ENCODE measurements at places on chromosomes 11 and 22.

GRCh38 chr22:47940211-47940610 is 1177.8 kb downstream of the TBC1D22A start:
- DNase-seq = no peak

DNA sequence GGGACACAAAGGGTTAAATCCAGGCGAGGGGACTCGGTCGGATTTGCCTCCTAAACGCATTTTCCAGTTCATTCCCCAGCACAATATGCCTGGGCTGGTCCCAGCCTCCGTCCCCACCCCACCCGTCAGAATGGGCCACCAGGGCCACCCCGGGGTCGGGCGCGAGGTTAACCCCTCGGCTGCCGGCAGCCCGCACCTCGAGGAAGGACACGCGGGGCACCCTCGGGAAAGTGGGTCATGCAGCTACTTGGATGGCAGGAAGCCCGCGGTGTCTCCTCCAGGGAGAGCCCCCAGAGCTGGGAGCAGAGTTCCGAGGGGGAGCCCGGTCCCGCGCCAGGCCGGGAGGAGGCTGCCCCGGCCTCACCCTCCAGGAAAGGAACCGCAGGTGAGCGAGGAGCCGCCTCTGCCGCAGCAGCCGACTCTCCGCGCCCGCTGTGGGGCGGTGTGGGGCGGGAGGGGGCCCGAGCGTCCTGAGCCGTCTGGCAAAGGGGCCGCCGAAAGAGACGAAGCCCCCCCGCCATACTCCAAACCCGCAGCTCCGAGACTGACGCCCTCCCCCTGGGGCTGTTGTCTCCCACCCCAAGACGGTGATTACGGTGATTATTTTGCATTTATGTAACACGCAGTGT is 1.4 kb downstream of the NECTIN1 start:
- DNase-seq = peak; percentile 61

GRCh38 chr11:17765356-17766072 is 30.9 kb downstream of the KCNC1 start:
- no peak for DNase-seq

DNA sequence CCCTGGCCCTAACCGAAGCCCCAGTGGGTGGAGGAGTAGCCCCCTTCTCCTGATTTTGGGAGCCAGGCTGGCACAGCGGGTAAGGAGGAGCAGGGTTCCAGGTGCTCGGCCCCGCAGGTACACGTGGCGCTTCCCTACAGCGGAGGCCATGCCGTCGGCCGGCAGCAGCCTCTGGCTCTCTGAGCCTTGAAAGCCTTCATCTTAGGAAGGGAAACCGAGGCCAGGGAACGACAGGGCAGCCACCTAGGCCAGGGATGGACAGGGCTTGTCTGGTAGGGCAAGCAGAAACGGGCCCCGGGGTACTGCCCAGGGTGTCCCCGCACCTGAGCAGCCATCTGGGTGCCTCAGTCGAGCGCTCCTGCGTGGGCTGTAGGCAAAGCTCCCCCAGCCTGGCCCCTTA is 28.7 kb downstream of the MOB2 start:
- DNase-seq = no peak

- peak; percentile 47 for DNase-seq
Observed at GRCh38 chr11:72618803-72619202, 55.4 kb downstream of the PDE2A start.

- peak; percentile 66 for DNase-seq
Observed at GRCh38 chr11:71186806-71187205, 65.6 kb downstream of the SHANK2 start.

DNA sequence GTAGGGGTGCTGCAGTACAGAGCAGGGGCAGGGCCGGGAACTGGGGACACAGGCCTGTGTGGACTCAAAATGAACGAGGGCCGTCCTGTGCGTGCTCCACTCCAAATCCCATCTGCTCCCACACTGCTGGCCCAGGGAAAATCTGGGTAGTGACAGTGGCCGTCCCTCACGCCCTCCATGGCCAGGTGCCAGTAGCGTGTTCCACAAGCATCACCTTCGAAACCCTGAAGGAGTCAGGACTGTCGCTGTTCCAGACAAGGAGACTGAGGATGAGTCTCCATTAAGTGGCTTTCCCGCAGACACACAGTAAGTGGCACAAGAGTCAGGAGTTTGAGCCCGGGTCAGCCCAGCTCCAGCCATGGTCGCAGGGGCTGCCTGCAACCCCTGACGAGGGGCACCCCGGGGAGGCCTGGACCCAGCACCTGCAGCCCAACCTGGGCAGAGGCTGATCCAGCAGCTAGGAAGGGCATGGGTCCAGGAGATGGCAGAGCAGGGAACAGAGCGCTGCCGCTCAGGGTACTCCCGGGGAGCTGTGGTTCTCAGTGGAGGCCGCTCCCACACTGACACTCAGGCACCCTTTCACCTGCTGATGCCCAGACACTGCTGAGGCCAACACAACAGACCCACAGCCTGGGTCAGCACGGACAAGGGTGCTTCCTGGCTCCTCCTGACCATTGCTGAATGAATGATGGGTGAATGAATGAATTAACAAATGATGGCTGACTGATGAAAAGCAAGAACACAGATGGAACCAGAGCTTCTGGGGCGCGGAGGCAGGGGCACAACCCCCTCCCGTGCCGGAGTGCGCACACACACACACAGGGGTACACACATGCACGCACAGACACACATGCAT is 35.3 kb downstream of the IGF2 start:
- DNase-seq = no peak

DNA sequence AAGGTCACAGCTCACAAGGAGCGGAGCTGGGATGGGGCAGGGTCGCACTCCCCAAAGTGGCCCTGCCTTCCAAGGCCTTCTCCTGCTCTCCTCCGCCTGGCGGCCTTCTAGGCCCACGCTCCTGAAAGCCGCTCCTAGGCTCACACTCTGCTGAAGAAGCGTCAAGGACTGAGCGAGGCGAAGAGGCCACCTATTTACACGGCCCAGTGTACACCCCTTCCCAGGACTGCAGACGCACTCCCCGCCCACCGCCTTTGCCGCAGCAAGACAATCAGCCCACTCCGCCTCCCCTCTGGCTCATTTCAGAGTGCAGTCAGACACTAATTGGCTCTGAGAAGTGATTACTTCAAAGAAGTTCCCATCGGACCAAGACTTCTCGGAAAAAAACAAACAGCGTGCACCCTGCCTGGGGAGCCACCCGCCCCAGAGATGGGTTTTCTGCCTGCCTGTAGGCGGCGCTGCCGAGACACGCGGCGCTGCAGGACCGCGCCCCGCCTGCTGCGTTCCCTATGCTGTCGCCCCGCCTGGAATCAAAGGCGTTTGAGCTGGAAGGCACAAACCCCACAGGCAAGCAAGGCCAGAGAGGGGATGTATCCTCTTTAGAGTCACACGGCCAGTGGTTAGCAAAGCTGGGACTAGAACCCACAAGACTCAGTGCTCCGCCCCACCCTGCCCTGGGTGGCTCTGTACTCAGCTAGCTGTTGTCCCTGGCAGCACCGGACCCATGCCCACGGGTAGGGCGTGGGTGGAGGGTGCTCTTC is 414.8 kb downstream of the BUD13 start:
- no peak for DNase-seq

DNA sequence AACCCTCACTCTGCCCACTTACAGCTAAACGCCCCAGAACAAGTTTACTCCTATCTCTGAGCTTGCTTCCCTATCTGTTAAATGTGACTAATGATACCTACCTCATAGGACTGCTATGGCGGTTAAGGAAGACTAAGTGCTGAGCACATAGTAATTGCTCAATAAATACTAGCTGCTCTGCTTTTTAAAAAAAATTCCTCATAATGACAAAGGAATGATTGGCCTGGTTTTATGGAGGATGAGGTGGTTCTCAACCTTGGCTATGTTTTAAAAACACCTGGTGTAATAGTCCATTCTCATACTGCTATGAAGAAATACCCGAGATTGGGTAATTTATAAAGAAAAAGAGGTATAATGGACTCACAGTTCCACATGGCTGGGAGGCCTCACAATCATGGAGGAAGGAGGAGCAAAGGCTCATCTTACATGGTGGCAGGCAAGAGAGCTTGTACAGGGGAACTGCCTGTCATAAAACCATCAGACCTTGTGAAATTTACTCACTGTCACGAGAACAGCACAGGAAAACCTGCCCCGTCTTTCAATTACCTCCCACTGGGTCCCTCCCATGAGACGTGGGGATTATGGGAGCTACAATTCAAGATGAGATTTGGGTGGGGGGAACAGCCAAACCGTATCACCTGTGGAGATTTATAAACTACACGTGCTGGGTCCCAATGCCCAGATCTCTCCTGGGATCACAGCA is 127.2 kb upstream of the SYT13 start:
- peak; percentile 82 for DNase-seq

- no peak for DNase-seq
Observed at GRCh38 chr11:132158091-132158490, 787.7 kb downstream of the NTM start.

DNA sequence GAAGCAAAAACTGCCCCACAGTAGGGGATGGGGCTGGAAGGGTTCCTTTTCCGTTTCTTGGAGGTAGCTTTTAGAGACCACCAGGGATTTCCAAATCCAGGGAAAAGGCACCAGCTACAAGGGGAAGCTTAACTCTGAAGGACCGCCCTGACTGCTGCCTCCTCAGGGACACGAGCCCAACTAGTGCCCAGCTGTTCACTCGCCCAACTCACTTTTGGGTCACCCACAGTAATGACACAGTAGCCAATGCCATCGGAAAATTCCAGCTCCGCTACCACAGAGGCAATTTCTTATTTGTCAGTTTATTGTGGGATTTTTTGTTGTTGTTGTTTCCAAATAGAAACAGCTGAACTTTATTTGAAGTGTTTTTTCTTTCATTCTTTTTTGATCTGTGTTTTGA is 141.3 kb downstream of the ATXN10 start:
- DNase-seq = no peak

GRCh38 chr11:127632546-127632945 is 632.0 kb upstream of the KIRREL3 start:
- no peak for DNase-seq

DNA sequence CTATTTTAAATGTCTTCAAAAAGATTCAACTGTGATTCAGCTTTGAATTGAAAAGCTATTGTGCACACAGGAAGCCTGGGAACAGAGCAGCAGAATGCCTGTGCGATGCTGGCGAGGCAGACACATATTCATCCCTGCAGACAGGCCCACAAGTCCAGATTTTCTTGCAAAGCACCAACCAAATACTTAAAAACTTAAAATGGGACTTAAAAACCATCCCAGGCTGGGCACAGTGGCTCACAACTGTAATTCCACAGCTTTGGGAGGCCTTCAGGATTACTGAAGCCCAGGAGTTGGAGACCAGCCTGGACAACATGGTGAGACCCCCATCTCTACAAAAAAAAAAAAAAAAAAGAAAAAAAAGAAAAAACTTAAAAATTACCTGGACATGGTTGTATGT is 122.6 kb upstream of the SERPIND1 start:
- no peak for DNase-seq

- no peak for DNase-seq
Observed at GRCh38 chr11:8650401-8650990, 32.0 kb downstream of the TRIM66 start.

DNA sequence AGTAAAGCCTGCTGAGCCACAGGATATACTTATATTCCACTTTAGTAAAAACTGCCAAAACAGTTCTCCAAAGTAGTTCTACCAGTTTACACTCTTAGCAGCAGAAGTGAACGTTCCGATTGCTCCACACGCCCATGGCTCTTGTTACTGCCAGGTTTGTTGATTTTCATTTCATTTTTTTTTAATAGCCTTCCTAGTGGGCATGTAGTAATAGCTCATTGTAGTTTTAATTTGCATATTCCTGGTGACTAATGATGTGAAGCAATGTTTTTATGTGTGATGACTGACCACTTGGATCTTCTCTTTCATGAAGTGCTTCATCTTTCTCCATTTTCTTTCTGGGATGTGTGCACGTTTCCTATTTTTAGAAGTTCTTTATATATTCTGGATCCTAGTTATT is 4.8 kb upstream of the C11orf97 start:
- DNase-seq = no peak

- peak; percentile 53 for DNase-seq
Observed at GRCh38 chr22:37157516-37158285, 8.0 kb upstream of the IL2RB start.

DNA sequence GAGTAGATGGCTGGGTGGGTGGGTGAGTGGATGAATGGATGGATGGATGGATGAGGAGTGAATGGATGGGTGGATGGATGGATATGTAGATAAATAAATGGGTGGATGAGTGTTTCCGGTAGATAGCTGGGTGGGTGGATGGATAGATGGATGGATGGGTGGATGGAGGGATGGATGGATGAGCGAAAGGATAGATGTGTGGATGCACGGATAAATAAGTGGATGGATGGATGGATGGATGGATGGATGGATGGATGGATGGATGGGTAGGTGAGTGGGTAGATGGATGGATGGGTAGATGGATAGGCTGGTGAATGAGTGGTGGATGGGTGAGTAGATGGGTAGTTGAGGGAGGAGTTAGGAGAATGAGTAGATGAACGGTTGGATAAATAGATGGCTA is 349.3 kb downstream of the MN1 start:
- no peak for DNase-seq

DNA sequence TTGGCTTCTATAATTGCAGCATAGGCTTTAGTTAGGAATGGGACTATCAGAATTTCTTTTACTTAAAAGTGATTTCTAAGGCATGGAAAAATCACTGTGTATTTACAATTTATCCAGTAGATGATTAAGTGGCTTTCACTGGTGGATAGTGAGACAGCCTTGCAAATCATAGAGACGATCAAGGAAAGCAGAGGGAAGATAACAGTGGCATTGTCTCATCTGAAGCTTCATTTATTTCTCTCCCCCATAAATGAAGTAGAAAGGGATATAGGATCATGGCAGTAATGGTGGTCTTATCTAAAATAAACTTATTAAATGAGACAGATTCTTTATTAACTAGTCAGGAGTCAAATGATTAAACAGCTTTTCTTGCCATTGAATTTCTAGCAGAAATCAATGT is 224.2 kb upstream of the ANO5 start:
- no peak for DNase-seq

GRCh38 chr11:73284106-73284505 is 12.0 kb downstream of the P2RY6 start:
- DNase-seq = no peak

- peak; percentile 64 for DNase-seq
Observed at GRCh38 chr11:45857961-45858474, 10.7 kb downstream of the CRY2 start.

GRCh38 chr11:116302756-116303155 is 470.0 kb downstream of the BUD13 start:
- no peak for DNase-seq
